ENCODE measurements at places on chromosomes 3 and 15.

DNA sequence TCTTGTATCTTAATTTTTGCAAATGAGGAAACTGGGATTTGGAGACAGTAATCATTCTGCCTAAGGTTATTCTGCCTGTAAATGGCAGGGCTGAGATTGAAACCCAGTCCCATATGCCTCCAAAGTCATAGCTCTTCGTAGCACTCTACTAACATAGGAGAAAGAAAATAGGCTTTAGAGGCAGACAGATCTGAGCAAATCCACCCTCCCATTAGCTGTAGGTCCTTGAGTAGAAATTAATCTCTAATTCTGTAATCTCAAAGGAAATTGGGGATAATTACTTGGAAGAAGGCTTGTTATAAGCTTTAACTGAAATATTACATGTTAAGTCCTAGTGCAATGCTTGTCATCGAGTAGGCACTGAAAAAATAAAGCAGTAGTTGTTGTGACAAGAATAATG is 252.1 kb upstream of the PEX5L start:
- no peak for DNase-seq

- no peak for DNase-seq
These were observed 1105.4 kb downstream of the TUSC7 start for GRCh38 chr3:117814975-117815374.

- DNase-seq = no peak
These were observed 922 bp upstream of the TAMM41 start for GRCh38 chr3:11847607-11848006.

DNA sequence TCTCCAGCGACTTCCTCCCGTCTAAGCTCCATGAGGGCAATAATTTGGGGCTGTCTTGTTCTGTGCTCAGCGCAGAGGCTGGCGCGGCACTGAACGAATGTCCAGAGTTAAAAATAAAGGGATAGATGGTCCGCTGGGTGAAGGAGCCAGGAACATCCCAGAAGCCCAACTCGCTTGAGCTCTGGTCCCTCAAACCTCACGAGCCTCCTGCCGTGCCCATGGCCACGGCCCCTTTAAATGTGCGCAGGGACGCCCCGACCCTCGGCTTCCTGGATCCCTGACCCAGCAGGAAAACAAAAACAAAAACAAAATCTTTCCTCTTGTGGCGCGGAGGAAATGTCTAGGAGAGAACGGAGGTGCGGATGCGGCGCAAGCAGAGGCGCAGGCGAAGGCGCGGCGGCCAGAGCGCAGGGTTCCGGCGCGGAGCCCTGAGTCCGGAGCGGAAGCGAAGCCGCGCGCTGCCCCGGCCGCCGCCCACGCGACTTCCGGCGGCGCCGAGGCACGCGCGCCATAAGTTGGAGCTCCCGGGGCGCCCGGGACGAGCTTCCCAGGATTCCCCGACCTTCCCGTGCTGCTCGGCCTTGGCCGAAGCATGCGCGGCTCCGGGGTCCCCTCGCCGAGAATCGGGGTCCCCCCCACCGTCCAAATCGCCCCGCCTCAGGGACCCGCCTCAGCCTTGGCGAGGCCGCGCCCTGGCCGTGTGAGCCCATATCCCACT is 52.9 kb upstream of the WNT7A start:
- DNase-seq = peak; percentile 1

DNA sequence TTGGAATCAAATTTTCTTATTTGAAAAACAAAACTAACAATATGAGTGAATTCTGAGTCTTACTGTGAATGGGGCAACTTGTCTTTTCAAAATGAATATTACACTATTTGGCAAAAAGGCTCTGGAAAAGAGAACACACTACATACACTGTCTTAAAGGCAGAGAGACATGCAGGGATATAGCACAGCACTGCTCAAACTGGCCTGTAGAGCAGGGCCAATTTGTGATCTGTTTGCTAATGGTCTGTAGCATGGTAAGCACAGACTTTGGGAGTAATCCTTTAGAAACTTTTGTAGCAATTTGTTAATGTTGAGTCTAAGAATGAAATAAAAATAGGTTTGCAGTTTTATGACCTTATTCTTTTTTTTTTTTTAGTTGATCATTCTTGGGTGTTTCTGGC is 679.8 kb upstream of the SGO1 start:
- no peak for DNase-seq

- DNase-seq = no peak
These were observed 463.6 kb upstream of the MDFIC2 start for GRCh38 chr3:70776081-70776480.

DNA sequence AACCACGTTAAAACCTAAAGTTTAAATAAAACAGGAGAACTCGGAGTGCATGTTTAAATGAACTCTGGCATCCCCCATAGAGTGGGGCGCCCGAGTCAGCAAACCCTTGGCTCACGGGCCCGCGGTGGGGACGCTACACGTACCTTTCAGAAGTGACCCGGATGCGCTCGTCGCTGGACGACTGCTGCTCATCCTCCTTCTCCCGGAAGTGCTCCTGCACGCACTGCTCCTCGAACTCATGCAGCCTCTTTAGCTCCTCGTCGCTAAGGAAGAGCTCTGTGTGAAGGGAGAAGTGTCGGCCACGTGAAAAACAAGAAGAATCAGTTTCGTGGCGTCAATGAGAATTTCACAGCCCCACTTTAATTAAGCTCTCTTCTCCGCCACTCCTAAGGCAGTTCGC is 34.6 kb upstream of the MTMR10 start:
- DNase-seq = no peak

DNA sequence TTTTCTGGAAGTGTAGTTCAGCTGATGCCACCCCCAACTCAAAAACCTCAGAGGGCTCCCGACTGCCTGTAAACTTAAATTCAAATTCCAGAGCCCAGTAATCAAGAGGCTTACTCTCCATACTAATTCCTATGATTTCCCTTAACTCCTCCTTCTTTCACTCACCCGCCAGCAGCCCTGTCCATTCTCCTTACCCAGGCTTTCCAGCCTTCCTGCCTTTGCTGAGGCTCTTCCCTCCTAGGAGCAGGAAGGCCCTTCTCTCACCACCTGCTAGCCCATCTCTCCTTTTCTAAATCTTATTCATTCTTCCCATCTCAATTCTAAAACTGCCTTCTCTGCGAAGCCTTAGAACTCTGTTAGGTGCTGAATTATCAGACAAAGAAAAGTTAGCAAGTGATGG is 30.4 kb downstream of the RORA start:
- no peak for DNase-seq

DNA sequence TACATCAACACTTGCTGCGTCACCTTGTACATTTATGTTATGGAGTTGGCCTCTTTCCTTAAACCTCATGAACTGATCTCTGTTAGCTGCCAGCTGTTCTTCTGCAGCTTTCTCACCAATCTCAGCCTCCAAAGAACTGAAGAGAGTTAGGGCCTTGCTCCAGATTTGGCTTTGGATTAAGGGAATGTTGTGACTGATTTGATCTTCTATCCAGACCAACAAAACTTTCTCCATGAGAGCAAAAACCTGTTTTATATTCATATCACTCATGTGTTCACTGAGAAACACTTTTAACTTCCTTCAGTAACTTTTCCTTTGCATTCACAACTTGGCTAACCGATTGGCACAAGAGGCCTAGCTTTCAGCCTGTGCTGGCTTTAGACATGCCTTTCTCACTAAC is 1156.0 kb upstream of the CADM2 start:
- DNase-seq = no peak

GRCh38 chr15:50698101-50698500 is 11.5 kb upstream of the TRPM7 start:
- DNase-seq = no peak

- no peak for DNase-seq
These were observed 781.8 kb downstream of the ROBO1 start for GRCh38 chr3:78985981-78986380.

GRCh38 chr3:59386165-59386564 is 336.3 kb upstream of the CFAP20DC start:
- no peak for DNase-seq

DNA sequence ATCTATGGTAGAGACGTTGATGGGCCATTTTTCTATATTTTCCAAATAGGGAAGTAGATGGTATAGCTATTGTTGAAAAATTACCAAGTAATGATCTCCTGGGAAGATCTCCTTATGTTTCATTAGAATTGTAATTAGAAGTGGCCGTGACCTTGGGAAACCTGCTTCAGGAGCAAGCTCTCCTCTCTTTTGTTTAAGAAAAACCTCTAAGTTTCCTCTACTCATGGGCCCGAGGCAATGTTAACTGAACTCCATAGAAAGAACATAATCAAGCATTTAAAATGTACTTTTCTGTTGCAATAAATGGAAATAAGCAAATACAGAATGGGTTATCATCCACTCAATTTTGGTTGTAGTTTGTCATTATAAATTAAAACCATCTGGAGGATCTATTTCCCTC is 511.2 kb upstream of the MDFIC2 start:
- DNase-seq = no peak

DNA sequence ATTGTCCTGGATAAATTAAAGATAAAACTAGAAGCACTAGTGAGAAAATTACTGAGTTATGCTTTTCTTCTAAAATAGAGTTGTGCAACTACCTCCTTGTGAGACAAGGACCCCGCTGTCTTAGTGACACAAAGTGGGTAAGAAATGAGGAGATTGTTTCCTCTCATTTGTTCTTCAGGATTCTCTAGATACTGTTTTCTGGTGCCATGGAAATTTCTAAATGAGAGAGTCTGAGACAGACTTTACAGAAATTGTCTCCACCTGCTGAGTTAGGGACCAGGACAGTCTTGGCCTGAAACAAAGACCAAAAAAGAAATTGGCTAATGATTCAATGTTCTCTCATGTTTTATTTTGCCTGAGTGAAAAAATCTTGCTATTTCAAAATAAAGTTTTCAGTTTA is 427.5 kb downstream of the TUSC7 start:
- DNase-seq = no peak

GRCh38 chr15:51680321-51680720 is 982 bp upstream of the SCG3 start:
- no peak for DNase-seq

GRCh38 chr15:29345549-29346525 is 76.2 kb upstream of the NSMCE3 start:
- no peak for DNase-seq

DNA sequence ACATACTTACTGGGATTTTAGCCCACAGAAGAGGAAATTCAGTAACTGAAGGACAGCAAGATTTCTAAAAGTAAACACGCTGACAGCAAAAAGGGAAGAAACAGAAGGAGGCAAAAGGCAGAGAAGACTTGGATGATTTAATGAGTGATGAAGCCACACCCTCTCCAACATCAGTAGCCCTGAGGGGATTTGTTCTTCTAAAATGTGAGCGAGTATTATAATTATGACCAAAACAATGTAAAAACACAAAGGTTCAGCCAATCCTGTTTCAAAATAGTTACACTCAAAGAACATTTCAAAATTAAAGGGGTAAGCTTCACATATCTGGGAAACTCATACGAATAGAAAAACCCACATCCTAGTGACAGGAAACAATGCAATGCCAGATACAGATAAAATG is 25.0 kb downstream of the MCCC1 start:
- no peak for DNase-seq

- no peak for DNase-seq
These were observed 21.4 kb upstream of the IGDCC3 start for GRCh38 chr15:65399001-65399706.

GRCh38 chr3:193716150-193716549 is 123.1 kb downstream of the OPA1 start:
- no peak for DNase-seq

DNA sequence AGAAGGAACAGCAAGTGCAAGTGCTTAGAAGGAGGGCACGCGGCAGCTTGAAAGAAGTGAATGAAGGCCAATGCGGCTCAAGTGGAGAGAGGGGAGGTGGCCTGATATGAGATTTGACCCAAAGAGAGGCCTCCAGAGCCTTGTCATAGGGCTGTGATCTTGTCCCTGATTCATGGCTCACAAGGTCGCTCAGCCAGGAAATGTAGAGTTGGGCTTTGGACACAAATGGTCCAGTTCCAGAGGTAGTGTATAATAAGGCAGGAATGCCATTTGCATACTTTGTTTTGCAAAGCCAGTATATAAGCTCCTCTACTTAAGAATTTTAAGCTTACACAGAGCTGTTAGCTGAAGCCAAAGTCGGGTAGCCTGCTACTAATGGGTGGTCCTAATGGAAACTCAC is 33.7 kb downstream of the HGD start:
- DNase-seq = no peak

DNA sequence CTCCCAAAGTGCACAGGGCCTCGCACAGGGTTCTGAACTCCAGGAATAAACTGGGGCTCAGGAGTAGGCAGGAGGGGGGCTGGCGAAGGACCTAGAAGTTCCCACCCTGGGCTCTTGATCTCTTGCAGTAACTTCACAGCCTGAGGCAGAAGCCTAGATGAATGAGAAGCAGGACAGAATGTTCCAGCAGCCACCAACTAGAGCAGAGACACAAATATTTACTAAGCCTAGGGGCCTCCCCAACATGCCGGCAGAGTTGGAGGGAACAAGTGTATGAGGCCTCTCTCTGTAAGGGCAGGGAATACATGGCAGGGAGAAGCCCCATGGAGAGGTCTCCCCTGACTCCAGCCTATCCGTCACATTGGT is 25.3 kb upstream of the C15orf39 start:
- no peak for DNase-seq

- no peak for DNase-seq
These were observed 44.4 kb downstream of the PTH1R start for GRCh38 chr3:46921871-46922271.

DNA sequence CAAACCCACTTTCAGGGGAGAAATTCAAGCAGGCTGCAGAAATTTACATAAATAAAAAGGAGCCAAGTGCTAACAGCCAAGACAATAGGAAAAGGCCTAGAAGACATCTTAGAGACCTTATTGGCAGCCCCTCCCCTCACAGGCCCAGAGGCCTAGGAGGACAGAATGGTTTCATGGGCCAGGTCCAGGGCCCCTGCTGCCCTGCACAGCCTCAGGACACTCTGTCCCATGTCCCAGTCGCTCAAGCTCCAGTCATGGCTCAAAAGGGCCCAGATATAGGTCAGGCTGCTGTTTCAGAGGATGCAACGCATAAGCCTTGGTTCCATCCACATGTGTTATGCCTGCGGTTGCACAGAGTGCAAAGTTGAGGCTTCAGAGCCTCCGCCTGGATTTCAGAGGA is 55.8 kb downstream of the SLC41A3 start:
- no peak for DNase-seq

- DNase-seq = no peak
These were observed 58.4 kb downstream of the PPARG start for GRCh38 chr3:12347301-12347700.

Measured in NCI-H345 (cell line).